ENCODE measurements at places on chromosomes 5 and 9. TPM values are rescaled to one million over a fixed set of nuclear protein-coding genes. Genes with fewer than 3 reads are reported as not detected.

- DNase-seq: no peak
- H3K36me3 ChIP-seq: no peaks in the 10 kb centered on the region
- no peaks in the 10 kb centered on the region for H3K4me1 ChIP-seq
These were observed 45.0 kb upstream of the VLDLR start for GRCh38 chr9:2576631-2577030.

DNA sequence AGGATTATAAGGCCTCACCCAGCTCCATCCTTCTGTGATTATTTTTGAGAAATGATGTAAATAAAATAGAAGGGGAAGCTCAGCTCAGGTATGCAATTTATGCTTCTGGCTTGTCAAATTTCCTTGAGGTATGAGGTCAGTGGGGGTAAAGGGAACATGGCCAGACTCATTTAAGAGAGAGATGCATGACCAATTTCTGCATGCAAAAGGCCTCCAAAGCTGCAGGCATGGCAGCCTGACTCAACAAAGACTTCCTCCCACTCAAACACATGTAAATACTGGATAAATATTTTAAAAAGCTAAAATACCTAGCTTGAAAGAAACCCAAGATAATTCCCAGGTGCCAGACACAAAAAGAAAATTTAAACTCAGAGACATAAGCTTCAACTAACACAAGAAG lies 101.4 kb upstream of the SLC1A3 start:
- DNase-seq: no peak
- no peak overlapping the region for H3K27ac ChIP-seq
- H3K4me1 ChIP-seq: no peaks in the 10 kb centered on the region
- H3K4me3 ChIP-seq: no peak overlapping the region
- H3K27me3 ChIP-seq: no peaks in the 10 kb centered on the region
- no peaks in the 10 kb centered on the region for H3K36me3 ChIP-seq

DNA sequence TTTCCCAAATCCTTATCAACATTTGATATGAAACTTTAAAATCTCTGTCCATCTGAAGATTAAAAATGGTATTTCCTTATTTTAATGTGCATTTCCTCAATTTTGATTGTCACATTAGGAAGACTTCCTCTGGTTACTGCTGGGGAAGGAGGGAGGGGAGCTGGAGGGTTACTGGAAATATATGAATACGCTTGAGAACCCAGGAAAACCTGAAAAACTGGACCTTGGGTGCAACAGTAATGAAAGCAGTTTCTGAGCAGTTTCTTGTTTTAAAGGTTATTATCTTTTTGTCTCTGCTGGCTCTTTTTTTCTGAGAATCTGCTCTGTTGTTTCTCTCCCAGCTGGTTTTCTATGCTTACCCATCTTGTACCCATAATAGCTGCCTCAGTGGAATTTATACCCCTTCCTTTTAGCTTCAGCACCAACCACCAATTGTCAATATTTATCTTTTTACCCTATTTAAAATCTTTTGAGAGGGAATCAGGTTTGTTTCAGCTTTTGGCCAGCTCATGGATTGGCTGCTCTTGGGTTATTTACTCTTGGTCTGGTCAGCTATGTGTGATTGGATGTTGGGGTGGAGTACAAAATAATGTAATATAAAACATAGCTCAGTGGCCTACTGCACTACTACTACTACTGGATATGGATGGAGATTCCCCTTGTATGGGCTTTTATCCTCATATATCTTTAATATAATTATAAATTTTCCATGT lies 67.4 kb downstream of the UNC13B start:
- no peak overlapping the region for H3K27ac ChIP-seq
- H3K27me3 ChIP-seq: no peaks in the 10 kb centered on the region
- H3K4me3 ChIP-seq: no peak overlapping the region
- no peak for DNase-seq
- no peaks in the 10 kb centered on the region for H3K36me3 ChIP-seq
- peaks cover 10% of the 10 kb centered on the region for H3K4me1 ChIP-seq

Gene PCDHGA8
- total RNA-seq: 5.0 TPM
